ENCODE measurements at places on chromosomes 2 and 18.

GRCh38 chr2:167353605-167354280 is 465.5 kb downstream of the XIRP2 start:
- DNase-seq, result no peak

GRCh38 chr18:25288340-25288938 is 63.5 kb downstream of the ZNF521 start:
- no peak for DNase-seq

DNA sequence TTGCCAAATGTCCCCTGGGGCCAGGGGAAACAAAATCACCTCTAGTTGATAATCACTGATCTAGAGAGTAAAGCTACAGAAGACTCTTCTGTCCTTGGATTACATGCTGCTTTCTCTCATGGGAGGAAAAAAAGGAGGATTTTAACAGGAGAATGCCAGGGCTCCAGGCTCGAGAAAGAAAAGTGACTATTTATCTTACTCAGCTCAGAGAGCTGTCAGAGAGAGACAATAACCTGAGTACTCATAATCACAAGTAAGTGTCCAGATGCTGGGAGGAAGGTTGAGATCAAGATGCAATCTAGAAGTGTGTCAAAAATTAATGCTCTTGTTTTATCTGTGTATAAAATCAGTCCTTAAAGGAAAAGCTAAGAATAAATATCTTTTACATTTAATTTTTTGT is 133.3 kb downstream of the PTRHD1 start:
- no peak for DNase-seq

DNA sequence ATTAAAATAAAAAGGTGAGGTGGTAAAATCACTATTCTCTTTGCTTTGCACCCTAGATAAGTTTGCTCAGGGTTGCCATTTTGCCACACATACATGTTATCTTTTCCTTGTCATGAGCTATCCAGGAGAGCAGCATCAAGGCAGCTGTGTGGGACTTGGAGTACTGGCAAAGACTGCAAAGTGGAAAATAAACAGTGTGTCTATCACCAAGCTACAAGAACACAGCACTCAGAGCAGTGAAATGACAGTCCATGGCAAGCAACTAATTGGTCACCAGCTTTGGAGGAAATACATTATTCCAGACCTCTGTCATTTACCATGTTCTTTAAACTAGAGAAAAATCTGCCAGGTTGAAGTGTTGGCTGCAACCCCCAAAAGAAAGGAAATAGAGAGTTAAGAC is 687.8 kb upstream of the FANCL start:
- no peak for DNase-seq

- no peak for DNase-seq
Observed at GRCh38 chr2:81545626-81546025, 1241.1 kb upstream of the LRRTM1 start.

DNA sequence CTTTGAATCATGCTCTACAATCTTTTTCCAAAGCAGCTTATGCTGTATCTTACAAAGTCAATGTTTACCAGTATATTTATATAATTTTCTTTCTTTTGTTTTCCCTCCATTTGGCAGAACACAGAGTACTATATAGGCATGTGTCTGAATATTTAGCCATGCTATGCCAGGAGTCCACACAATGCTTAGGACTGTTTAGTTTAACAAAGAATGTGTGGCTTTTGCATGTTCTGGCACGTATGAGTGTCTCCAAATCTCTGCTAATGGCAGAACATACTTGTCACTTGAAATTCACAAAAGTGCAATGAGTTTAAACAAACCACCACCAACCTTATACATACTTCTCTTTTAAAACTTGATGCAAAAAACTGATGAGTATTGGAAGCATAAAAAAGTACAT is 268.0 kb downstream of the NR4A2 start:
- DNase-seq, result no peak

- DNase-seq, result no peak
Observed at GRCh38 chr2:101773137-101773536, 75.6 kb downstream of the MAP4K4 start.

- no peak for DNase-seq
Observed at GRCh38 chr2:44277541-44277940, 2.3 kb downstream of the SLC3A1 start.

- DNase-seq, result no peak
Observed at GRCh38 chr2:207235621-207236020, 69.9 kb upstream of the KLF7 start.

- DNase-seq, result no peak
Observed at GRCh38 chr2:147487286-147487977, 357.4 kb upstream of the ACVR2A start.

DNA sequence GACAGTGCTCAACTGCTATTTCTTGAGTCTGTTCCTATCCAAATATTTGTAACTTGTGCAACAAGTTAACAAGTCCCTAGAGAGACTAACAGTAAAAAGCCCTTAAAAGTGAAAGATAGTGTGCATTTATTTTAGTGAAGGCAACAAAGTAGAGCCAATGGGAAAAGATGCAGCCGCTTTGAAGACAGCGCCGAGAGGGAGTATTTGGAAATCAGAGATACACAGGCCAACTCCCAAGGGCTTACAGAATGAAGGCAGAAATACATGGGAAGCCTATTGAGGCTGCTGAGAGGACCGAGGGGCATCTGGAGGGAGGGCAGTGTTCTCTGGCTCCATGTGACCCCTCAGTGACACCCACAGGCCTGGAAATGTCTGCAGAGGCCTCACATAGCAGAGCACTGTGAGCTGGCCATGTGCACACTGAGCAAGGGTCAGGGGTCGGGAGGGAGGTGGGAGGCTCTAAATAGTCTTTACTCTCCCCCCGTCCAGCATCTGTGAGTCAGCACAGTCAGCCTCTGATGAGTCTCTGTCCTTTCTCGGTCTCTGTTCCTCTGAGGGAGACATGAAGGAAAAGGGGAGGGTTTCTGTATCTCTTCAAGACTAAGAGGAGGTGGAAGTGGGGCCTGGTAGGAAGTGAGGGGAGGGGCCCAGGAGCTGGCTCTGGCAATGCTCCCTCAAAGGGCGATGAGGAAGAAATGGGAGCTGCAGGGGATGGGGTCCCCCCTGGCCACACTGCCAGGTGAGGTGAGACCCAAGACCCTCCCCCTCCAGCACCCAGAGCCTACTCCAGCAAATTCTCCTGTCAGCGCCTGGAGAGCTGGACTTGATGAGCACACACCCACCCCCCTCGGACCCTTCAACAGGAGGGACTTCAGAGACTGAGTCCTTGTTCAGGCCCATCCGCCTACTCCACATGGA is 133.6 kb downstream of the SP3 start:
- DNase-seq, result no peak

DNA sequence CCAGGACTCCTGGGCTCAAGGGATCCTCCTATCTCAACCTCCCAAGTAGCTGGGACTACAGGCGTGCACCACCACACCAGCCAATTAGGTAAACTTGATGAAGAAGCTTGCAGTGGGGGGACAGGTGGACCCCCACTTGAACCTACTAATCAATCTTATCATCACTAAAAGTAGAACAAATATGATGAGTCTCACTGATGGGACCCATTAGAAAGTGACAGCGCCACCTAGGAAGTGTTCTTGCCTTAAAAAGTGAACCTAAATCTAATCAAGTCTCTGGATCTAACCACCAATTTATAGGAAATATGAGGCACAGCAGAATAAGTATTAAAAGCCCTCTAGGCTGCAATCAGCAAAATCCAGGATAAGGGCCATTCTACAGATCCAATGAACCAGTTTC is 79.2 kb downstream of the BIN1 start:
- peak; percentile 30 for DNase-seq

DNA sequence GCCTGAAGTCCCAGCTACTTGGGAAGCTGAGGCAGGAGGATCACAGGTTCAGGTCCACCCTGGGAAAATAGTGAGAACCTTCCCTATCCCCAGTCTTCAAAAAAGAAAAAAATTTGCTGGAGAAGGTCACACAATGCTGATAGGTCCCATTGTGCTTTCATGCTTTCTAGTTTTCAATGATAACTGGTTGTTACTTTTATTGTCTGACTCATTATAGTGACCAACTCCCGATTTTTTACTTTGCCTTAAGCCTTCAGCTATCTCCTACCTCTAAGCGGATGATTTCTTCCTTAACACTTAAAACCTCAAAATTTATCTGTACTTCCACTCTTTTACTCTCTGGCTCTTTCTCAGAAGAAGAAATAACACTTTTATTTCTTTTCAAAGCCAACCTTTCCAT is 17.3 kb downstream of the MSH2 start:
- no peak for DNase-seq

Data from NAMALWA (cell line).